ENCODE measurements at places on chromosomes 11 and 22.

- DNase-seq = no peak
These were observed 90.5 kb upstream of the DBX1 start for GRCh38 chr11:20250644-20251247.

GRCh38 chr11:57402188-57403002 lies 11.9 kb upstream of the PRG2 start:
- DNase-seq = peak; percentile 81

GRCh38 chr22:31768422-31769059 lies 14.7 kb downstream of the DEPDC5 start:
- no peak for DNase-seq

DNA sequence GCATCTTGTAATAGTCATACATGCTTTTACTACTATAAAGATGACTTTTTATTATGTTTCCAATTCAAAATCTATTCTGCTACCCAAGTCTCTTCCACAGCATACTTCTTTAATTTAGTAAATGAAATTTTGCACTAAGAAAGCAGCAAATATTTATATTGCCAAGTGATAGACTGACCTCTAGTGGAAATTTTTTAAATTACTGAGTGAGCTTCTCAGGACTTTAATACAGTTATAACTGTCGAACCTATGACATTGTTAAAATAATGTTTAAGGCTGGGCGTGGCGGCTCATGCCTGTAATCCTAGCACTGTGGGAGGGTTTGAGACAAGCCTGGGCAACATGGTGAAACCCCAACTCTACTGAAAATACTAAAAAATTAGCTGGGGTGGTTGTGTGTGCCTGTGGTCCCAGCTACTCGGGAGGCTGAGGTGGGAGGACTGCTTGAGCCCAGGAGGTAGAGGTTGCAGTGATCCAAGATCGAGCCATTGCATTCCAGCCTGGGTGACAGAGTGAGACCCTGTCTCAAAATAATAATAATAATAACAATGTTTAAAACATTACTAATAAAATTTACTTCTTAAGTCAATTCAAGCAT lies 27.3 kb downstream of the STK33 start:
- DNase-seq = peak; percentile 59

- no peak for DNase-seq
These were observed 14.4 kb downstream of the IL18BP start for GRCh38 chr11:72012897-72013721.

DNA sequence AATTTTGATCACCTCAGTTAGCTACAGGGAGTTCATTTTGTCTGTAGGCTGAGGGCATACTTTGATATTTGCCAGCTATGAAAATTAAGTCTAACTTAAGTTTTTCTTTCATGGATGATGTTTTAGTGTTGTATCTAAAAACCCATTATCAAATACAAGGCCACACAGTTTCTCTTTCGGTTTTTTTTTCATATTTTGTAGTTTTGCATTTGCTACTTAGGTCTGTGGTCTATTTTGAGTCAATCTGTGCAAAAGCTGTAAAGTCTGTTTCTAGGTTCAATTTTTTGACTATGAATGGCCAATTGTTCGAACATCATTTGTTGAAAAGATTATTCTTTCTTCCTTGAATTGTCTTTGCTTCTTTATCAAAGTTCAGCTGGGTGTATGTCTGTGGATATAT lies 895.6 kb upstream of the ANO3 start:
- no peak for DNase-seq

- DNase-seq = no peak
These were observed at the start of gene FBLN1 for GRCh38 chr22:45502215-45503049. Gene FBLN1, plus strand, starts transcription at chr22:45502883. Its CDS starts 103 bp downstream, at chr22:45502986.

GRCh38 chr11:31863170-31863832 lies 52.2 kb upstream of the PAX6 start:
- no peak for DNase-seq

GRCh38 chr11:86799680-86800075 lies 664 bp upstream of the PRSS23 start:
- peak; percentile 23 for DNase-seq

DNA sequence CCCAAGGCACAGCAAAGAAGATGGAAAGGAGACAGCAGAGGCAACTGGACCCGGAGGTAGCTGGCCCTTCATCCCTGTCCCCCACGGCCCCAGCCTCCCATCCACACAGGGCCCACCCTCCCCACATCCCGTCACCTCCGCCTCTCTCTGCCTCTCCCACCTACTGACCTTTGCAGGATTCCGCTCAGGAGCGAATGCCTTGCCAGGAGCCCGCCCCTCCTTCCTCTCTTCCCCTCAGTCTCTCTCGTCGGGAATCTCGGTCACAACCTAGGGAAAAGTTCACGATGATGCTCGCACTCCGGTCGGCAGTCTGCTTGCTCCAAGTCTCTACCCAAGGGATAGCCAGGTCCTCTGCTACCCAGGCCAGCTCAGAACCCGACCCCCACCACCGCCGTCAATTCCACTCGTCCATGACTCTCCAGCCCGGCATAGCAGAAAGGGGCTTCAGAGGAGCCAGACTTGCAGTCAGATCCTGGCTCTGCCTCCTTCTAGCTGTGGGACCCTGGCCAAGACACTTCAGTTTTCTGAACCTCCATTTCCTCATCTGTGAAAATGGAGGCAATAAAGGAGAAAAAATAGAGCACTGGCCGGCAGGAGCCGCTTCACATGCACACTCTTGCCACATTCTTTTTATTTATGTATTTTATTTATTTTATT lies 10.2 kb downstream of the AHNAK start:
- DNase-seq = no peak

GRCh38 chr11:57640068-57640800 lies 9.5 kb downstream of the YPEL4 start:
- DNase-seq = no peak

GRCh38 chr11:130095326-130095725 lies 25.6 kb downstream of the APLP2 start:
- DNase-seq = peak; percentile 95

GRCh38 chr11:66315921-66316811 lies 678 bp downstream of the CD248 start:
- no peak for DNase-seq

DNA sequence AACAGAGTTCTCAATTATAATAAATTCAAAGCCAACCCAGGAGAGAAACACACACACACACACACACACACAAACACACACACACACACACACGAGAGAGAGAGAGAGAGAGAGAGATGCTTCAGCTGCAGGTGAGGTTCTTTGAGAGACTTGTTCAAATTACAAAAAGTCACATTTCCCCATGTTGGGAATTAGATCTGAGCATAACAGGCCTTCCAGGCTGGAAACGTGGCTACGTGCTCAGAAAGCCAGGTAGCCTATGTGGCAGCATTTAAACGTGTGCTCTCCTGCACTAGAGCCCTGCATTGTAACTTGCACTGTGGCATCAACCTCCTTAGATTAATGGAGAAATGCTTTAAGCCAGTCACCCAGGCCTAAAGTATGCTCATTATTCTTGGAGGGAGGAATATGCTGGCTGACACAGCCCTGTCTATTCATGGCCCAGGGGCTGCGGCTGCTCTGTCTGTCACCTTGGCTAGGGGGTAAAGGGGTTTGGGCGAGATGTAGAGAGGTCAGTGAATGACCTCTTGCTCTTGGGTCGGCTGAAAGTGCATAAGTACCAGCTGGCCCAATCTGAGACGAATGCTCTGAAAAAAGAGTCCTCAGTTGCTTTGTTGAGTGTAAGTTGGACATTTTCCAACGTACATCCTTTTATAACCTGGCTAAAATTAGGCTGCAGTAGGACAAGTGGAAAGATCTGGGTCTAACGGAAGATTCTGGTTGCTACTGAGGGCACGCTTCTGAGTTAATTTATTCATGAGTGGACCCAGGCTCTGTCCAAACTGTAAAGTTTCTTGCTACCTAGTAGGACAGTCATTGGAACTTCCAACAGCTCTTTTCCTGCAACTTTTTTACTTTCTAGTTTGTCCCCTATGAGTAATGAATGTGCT lies 171.1 kb upstream of the SEZ6L start:
- DNase-seq = no peak

GRCh38 chr11:103970701-103971249 lies 65.7 kb upstream of the DDI1 start:
- no peak for DNase-seq

- DNase-seq = no peak
These were observed 37.0 kb upstream of the ACCSL start for GRCh38 chr11:44010789-44011251.

DNA sequence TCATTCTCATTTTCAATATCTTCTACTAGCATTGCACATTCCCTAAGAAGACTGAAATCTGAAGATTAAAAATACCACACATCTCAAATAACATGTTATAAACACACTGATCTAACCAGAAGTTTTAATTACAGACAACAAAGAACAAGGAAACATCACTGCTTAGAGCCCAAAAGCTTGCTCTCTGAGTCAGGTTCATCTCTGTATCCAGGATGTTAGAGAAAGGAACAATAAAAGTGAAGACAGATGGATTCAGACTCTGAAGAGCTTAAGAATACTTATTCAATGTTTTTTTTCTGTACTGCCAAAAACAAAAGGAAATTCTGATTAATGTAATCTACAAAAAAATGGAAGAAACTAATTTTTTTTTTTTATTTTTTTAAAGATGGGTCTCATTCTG lies 16.5 kb downstream of the RDX start:
- no peak for DNase-seq

DNA sequence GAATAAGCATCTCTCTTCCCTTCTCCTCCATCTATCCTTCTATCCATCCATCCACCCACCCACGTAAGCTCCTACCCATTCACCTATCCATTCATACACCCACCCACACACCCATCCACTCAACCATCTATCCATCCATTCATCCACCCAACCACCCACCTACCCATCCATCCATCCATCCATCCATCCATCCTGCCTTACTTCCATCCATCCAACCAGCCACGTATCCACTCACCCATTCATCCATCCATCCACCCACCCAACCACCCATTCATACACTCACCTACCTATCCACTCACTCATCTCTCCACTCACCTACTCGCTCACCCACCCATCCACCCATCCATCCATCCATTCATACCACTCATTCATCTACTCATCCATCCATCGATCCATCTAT lies 13.2 kb downstream of the TNNT3 start:
- DNase-seq = no peak

GRCh38 chr11:27004103-27004502 lies 10.2 kb downstream of the FIBIN start:
- DNase-seq = no peak

DNA sequence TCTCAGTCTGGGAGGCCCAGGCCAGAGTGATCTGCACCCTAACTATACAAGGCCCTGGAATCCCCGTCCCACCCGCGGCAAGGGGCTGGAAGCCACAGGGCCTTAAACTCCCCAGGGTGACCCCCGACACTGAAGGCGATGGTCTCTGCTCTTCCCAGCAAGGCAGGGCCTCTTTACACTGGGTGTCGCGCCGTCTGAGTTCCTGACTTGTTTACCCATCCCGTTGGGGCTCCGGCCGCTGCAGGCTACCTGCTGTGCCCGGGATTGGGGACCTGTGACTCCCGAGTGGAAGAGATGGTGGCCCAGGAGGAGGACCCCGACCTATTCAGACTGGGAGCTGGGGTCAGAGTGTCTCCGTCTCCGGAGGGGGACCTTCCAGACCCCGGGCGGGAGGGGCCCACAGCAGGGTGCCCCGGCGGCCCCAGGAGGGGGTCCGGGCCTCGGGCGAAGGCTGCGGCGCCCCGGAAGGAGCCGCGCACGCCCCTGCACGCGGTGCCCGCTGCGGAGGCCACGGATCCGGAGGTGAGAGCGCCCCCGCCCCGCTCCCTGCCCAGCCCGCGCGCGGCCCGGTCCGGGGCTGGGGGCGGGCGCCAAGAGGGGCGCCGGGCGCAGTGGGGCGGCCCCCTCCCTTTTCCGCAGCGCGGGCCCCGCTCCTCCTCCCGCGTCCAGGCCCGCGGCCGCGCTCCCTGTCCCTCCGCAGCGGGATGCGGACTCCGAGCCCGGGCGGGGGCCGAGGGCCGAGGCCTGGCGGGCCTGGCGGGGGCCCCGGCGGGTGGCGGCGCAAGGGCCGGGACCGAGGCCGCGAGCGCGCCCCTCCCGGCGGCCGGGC lies 560 bp upstream of the MPPED1 start:
- no peak for DNase-seq

DNA sequence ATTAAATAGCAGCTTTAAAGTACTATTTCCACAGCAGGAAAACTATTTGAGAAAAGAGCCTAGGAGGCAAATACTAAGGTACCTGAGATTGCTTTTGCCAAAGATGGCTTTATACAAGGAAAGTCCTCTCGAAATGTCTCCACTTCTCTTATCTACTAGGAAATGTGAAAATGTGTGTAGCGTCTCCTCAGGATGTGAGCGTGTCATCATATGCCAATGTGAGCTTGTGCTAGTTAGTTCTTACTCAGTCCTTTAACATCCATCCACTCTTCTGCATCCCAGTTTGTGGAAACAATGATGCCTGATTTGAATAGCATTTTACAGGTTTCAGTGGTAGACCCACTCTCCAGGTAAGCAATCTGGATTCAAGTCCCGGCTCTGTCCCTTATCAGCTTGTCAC lies 421.0 kb downstream of the DYNC2H1 start:
- no peak for DNase-seq

DNA sequence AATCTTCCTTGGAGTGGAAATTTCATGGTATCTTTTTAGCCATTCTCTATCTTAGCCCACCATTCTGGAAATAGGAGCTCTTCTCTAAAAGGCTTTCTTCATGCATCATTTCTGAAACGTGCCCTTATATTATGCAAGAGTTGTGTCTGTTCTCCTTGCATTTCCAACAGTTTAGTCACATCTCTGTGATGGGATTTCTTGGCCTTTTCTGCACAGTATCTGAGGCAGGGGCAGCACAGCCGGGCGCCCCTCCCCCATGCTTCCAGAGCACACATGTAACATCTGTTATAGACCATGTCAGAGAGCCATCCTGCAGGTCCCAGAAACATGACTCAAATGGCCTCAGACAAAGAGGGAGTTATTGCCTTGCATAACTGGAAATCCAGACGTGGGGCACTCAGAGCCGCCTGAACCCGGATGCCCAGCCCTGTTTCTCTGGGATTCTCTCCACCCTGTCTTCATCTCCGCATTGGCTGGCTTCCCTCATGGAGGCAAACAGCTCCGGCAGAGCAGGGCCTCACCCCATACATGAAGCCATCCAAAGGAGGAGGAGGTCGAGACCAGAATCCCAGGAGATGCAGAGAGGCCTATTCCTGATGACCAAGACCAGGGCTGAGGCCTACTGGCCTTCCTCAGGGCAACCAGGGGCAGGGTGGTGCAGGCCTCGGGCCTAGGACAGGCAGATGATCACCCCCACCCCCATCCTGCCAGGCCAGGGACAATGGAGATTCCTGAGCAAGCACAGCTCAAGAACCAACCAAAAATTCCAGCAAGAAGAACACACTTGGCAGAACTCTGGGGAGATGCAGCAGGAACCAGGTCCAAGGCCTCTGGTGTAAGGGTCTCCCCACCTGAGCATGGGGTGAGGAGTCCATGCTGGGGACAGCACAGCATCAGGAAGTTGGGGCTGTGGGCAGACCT lies 61.3 kb downstream of the IGLL5 start:
- no peak for DNase-seq

DNA sequence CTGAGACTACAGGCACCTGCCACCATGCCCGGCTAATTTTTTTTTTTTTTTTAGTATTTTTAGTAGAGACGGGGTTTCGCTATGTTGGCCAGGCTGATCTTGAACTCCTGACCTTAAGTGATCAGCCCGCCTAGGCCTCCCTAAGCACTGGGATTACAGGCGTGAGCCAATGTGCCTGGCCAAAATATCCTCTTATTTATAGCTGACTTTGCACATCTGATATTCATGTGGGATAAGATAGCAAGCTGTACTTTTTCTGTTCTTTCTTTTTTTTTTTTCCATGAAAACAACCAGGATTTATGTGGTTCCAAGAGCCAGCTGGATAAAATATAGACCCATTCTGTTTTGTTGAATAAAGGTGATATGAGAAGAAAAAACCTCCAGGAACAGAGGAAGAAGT lies 12.1 kb upstream of the XBP1 start:
- no peak for DNase-seq

Measured in erythroblast (primary cell).